Upper lobe of left lung (tissue), 6 donors: ENCODE measurements at places on chromosomes 11 and 22. TPM values are rescaled to one million over a fixed set of nuclear protein-coding genes. Genes with fewer than 3 reads are reported as not detected.

- H3K4me3 ChIP-seq: no peak overlapping the region
- no peak for DNase-seq
- no peaks in the 10 kb centered on the region for H3K4me1 ChIP-seq
- no peak overlapping the region for H3K27ac ChIP-seq
These were observed 76.1 kb downstream of the CABIN1 start for GRCh38 chr22:24087071-24087795.

GRCh38 chr11:129960216-129961214, 42.1 kb downstream of the PRDM10 start:
- H3K4me3 ChIP-seq: no peak overlapping the region
- no peaks in the 10 kb centered on the region for H3K36me3 ChIP-seq
- no peak for DNase-seq
- H3K27me3 ChIP-seq: no peaks in the 10 kb centered on the region
- no peaks in the 10 kb centered on the region for H3K4me1 ChIP-seq

LRP5 gene
- 78.1 TPM for total RNA-seq

ALX4 gene
- not detected for total RNA-seq

LRRC56 gene
- total RNA-seq: 3.6 TPM
